Putamen (tissue), 1 donor: ENCODE measurements at places on chromosomes 13 and 19.

- DNase-seq, result no peak
These were observed 164.8 kb downstream of the ZNF536 start for GRCh38 chr19:30536975-30537374.

DNA sequence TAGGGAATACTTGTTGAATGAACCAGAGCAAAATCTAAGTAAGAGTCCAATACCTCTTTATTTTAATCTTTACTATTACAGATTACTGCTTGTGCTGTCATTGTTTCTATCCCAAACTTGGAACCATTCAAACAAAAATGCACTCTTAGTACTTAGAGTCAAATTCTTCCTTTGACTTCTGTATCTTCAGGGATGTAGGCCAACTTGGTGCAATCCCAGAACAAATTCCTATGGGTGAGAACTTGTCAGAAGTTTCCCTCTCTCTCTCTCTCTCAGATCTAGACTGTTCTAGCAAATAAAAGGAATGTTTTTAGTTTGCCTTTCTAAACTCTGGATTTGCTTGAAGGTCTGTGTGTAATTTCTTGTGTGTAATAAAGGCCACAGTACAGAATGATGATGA lies 329.0 kb upstream of the TMTC4 start:
- no peak for DNase-seq

DNA sequence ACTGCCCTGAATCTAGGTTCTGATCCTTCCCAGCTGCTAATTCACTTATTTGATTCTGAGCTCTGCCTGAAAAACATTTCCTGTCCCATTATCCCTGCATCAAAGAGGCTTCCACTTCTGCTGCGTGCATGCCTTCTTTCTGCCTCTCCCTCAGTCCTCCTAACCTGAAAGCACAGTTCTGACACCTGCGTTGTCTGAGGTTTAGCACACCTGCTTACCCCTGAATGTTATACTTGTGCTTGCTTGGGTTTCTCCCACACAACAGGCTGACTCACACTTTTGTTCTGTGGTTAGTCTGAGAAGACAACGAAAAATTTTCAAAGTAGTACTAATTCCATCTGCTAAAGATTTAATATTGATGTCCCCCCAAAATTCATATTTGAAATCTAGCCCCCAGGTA lies 3.1 kb upstream of the SOHLH2 start:
- DNase-seq, result no peak

DNA sequence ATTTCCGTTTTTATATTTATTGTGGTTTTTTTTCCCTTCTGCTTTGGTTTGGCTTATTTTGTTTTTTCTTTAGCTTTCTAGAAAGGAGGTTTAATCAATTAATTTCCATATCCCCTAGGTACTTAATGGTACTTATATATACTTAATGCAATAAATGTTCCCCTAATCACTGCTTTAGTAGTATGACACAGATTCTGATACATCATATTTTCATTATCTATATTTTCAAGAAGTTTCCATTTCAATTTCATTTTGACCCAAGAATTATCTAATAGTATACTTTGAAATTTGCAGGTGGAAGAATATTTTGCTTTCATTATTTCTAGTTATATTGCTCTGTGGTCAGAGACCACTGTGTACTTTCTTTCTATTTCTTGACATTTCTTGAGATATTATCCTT lies 66.6 kb upstream of the STK24 start:
- no peak for DNase-seq

DNA sequence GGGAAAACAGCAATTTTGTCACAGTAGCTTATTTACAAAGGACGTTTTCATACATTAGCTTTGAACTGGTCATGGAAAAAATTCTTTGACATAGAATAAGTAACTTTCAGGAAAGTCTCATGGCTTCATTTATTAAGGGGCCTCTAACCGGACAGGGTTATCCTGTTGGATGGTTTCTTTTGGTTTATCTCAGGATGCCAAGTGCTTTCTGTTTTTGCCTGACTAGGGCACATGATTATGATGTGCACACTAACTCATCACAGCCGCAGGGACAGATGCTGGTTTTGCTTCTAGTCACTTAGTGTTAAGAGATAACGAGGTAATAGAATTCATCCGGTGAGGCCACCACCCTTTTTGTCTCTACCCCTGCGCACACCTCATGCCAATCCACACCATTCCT lies 53.0 kb downstream of the TGDS start:
- no peak for DNase-seq

DNA sequence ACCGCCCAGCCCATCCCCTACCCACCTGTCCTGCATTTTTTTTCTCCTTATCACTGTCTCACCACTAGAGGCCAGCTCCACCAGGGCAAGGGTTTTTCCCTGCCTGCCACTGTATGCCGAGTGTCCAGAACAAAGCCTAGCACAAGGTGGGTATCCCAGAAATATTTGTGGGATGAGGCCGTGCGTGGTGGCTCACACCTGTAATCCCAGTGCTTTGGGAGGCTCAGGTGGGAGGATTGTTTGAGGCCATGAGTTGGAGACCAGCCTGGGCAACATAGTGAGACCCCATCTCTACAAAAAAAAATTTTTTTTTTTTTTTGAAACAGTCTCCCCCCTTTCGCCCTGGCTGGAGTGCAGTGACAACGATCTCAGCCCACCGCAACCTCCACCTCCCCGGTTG lies 2.9 kb upstream of the MRI1 start:
- no peak for DNase-seq

DNA sequence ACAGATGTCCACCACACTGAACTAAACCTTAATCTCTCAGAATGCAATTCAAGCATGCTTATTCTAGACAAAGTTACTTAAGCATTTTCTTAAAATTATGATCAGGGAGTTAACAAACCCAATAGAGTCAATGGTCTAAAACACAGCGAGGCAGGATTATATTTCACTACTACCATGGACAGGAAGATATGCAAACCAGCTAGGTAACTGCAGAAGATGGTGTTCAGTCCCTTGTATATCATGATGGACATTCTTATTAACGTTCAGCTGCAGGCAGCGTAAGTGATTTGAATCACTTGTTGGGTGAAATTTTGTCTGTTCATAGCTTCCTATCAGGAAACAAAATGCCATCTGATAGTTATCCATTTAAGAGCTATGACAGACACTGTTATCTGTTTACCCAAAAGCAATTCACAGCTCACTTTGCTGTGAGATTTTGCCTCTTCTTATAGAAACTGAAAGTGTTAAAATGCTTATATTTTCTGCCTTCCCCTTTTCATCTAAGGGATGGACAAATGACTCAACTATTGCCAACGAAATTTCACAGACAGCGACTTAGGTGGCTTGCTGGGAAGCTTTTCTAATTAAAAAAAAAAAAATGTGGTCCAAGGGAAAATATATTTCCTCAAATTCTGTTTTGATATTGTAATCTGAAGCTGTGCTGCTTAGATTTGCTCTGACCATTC lies 591.9 kb downstream of the DACH1 start:
- no peak for DNase-seq

GRCh38 chr13:46948338-46948737 lies 51.5 kb upstream of the HTR2A start:
- no peak for DNase-seq

GRCh38 chr13:51981355-51981754 lies 29.9 kb downstream of the ATP7B start:
- no peak for DNase-seq

- no peak for DNase-seq
These were observed 15.4 kb downstream of the TMEM255B start for GRCh38 chr13:113774177-113775107.

DNA sequence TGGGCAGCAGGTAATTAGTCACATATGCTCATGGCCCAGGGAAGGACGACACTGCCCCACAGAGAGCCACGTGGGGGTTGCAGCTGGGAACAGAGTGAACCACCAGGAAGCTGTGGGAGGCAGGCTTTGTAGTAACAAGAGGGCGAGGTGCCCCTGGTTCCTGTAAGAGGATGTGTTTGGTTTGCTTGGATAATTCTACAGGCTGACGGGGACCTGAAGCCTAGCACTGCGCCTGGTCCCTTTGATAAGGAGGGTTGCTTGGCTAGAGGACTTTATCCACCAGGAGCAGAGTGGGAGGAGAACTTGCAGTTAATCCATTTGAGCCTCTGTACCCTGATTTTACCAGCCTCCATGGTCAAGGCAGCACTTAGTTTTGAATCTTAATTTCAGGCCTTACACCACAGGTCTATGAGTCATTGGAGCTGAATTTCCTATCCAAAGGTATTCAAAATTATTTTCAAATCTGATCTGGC lies 67.4 kb upstream of the CLDN10 start:
- no peak for DNase-seq

DNA sequence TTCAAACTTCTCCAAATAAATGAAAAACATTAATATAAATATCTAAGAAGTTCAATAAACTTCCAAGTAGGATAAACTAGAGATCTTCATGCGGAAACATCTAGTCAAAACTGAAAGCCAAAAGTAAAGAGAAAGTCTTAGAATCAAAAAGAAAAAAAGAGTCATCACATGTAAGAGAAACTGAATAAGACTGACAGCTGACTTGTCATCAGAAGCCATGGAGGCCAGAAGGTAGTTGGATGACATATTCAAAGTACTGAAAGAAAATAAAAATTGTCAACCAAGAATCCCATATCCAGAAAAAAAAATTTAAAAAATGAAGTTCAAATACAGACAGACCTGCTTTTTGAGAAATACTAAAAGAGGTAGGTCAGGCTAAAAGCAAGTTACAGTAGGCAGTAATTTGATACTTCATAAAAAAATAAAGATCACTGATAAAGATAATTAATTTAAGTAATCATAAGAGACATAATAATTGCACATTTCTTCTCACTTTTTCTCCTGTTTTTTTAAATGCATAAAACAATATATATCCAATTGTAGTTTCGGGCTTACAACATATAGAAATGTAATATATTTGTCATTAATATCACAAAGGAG lies 327.6 kb upstream of the PCDH9 start:
- no peak for DNase-seq

- no peak for DNase-seq
These were observed 90.0 kb upstream of the SERP2 start for GRCh38 chr13:44283600-44283999.

GRCh38 chr19:16927883-16928282 lies 39.1 kb downstream of the F2RL3 start:
- DNase-seq, result no peak

DNA sequence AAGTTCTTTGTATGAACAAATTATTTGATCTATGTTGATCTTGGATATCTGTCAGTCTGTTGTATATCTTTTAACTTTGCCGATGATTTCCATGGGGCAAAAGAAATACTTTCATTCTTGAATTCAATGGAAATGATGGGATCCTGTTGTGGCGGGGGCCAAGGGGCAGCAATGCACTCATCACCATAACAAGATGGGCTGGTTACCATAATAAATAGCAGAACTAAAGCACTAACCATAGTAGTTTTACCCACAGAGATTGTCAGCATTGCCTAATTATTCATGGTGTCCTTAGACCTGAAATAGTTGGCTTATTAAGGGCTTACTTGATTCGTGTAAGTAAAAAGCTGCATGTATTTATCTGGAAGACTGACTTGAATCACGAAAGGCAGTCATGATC lies 309.6 kb downstream of the RFC3 start:
- no peak for DNase-seq

GRCh38 chr19:41892173-41892902 lies 9.4 kb downstream of the ARHGEF1 start:
- no peak for DNase-seq

GRCh38 chr13:49292742-49293486 lies 45.2 kb downstream of the CDADC1 start:
- DNase-seq, result peak; percentile 41

DNA sequence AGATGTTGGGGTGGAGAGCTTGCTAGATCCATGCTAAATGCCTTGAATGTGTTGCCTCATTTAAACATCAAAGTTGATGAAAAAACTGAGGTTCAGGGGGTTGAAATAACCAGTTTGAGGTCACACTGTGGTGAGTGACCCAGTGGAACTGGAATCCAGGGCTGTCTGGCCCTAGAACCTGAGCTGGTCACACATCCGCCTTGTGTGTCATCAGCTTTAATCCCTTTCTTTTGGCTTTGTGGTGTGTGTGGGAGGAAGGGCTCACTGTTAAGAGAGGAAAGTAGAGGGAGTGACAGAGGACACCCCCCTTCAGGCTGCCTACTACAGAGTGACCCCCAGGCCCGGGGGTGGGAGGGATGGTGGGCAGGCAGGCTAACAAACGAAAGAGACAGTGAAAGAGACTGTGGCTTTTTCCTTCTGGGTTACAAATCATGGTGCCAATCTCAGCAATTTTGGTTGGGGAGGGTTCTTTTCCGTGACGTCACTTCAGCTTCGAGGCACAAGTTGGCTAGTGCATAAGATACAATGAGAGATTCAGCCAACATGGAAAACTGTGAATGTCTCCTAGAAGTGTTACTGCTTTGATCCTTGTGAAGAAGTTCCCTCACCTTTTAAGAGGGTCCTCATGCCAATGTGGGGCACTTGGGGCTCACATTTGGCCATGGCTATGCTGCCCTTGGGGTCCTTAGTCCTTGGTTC lies 164.9 kb downstream of the DLEU7 start:
- DNase-seq, result no peak

DNA sequence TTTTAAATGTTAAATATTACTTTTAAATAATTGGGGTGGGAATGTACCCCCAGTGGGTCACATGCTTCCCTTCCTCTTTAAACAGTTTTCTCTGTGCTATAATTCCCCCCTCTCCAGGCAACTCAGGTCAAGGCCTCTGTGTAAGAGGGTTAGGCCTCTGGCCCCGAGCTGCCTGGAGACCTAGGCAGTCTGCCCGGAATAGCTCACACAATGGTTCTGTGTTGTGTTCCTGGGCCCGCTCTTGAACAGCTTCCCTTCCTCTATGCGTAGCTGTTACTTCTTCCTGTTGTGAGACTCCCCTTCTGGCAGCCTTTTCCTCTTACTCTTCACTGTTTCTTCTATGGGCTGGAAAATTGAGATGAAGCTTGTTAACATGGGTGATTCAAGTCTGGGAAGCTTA lies 14.8 kb upstream of the ZNF492 start:
- DNase-seq, result peak; percentile 80

GRCh38 chr19:33245948-33246708 lies 20.5 kb upstream of the SLC7A10 start:
- DNase-seq, result no peak

- no peak for DNase-seq
These were observed 8.3 kb upstream of the NAA16 start for GRCh38 chr13:41302743-41303142.

DNA sequence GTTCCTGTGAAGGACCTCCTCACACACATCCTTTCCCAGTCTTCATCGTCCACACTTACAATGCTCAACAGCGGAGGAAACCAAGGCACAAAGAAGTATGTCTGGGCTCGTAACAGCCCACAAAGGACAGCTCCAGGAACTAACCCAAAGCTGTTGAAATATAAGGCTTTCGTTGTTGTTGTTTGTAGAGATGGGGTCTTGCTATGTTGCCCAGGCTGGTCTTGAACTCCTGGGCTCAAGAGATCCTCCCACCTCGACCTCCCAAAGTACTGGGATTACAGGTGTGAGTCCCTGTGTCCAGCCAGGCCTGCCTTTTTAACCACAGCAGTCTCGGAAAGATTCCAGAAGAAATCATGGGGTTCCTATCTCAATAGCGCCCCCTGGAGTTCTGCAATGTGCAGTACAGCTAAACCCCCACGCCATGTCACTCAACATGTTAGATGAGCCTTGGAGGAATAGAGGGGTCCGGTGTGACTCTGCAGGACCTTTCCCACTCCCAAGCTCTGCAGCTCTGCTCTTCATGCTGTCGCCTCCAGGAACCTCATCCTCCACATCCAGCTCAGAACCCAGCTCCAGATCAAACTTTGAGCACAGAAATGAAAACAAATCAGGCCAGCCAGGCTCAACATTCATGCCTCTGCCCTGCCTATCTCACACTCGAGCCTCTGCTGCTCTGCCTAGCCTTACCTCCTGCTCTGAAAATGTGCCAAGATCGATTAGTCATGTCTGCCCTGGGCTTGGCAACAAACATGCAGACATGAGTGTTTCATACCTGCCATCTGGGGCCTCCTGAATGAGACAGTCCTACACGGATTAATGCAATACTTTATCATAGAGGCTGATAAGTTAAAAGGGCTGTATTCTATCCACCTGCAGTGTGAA lies 7.5 kb downstream of the PLA2G4C start:
- DNase-seq, result no peak
